ENCODE measurements at places on chromosomes 3 and 15. TPM values are rescaled to one million over a fixed set of nuclear protein-coding genes. Genes with fewer than 3 reads are reported as not detected.
A peak's percentile ranks its signal among the peaks of the same experiment; 100 is the strongest.

DNA sequence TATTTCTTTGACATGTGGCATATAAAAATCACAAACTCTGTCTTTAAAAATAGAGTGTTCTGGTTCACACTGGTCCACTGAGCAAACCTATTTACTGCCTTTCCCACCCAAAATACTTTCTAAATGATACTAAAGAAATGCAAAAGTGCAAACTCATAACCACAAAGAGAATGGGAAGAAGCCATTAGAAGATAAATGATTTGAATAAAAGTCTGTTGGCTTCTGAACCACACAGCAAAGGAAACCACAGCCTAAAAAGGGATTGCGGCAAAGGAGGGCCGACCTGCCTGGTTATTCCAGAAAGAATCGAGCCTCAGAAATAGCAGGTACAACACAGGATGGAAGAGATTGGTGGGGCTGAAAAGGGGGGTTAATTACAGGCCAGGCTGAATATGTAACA, 599.5 kb downstream of the FHIT start:
- DNase-seq: no peak

DNA sequence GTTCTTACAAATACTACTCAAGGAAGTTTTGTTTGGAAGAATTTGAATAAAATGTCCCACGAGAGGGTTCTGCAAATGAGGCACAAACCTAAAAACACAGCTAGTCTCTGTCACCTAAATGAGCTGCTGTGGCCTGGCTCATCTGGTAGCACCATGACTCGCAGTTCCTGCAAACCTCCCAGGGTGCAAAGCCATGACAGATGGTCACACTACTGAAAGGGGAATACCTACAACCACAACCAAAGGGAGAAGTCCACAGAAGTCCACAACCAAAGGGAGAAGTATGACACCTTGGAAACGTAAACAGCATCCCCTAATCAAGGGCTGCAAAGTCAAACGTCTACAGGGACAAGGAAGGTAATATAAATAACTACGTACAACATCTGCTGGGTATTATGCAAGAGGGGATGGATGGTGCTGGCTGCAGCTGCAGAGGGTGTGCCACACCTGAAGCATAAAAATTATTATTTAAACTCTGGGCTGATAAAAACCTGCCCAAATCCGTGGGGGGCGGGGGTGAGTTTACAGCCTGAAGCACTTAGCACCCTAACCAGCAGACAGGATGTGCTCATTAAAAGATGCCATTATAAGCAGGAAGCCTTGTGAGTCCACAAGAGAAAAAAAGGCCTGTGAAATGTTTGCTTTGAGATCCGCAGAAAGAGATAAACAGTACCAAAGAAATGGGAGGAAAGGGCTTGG, 184.0 kb downstream of the MAGI1 start:
- no peak for DNase-seq

DNA sequence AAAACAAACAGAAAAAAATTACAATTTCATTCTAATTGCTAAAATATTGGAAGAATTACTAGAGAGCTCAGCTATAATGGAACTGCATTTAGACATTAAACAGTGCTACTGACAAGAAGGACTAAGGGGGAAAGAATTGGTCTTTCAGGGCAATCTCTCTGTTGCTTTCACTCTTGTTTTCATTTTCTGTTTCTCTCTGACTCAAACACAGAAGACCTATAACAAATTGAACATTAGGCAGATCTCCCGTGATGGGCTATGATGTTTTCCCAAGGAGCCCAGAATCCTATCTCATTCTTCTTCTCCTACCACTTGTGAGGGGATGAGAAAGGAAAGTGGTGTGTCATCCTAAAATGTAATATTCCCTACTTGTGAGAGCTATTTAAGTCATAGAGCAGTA, 358.0 kb upstream of the TGFBR2 start:
- no peak for DNase-seq

DNA sequence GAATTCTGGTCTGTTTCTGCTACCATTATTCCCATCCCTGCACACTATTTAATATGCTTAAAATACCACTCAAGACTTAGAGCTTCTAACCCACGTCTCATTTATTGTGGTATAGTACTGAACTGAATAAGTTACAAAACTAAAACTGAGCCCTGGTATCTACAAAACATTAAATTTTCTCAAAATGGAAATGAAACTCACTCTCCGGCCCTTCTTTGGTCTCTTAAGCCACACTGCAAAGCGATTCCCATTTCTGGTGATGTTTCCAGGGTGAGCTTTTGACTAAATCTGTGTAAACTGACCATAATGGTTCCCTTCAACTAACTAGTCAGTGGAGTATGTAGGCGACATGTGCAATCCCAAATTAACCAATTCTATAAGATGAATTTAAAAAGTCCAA, 18.6 kb downstream of the KPNA4 start:
- DNase-seq: no peak

GRCh38 chr3:9250236-9250635, 790 bp upstream of the SRGAP3 start:
- DNase-seq: no peak

The ADCY5 gene
- total RNA-seq: not detected

- no peak for DNase-seq
These were observed 52.9 kb upstream of the TBL1XR1 start for GRCh38 chr3:177250151-177250550.

DNA sequence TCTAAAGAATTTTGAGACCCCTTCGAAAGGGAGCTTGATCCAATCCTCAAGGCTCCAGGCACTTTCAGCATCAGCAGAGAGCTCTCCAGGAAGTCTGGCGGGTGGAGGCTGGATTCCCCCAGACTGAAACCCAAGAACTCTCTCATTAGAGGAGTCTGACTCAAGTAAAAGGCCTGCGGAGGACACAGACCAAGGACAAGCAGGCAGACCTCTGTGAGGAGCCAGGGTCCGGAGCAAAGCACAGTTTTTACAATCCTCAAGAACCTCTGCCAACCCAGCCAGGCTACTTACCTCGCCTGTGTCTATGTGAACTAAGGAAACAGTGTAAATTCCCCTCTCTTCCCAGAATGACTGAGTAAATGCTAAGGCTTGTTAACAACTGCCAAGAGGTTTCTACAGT, 86.2 kb downstream of the FBN1 start:
- DNase-seq: no peak

- DNase-seq: no peak
These were observed 92.1 kb upstream of the PLAAT1 start for GRCh38 chr3:193148688-193149473.

DNA sequence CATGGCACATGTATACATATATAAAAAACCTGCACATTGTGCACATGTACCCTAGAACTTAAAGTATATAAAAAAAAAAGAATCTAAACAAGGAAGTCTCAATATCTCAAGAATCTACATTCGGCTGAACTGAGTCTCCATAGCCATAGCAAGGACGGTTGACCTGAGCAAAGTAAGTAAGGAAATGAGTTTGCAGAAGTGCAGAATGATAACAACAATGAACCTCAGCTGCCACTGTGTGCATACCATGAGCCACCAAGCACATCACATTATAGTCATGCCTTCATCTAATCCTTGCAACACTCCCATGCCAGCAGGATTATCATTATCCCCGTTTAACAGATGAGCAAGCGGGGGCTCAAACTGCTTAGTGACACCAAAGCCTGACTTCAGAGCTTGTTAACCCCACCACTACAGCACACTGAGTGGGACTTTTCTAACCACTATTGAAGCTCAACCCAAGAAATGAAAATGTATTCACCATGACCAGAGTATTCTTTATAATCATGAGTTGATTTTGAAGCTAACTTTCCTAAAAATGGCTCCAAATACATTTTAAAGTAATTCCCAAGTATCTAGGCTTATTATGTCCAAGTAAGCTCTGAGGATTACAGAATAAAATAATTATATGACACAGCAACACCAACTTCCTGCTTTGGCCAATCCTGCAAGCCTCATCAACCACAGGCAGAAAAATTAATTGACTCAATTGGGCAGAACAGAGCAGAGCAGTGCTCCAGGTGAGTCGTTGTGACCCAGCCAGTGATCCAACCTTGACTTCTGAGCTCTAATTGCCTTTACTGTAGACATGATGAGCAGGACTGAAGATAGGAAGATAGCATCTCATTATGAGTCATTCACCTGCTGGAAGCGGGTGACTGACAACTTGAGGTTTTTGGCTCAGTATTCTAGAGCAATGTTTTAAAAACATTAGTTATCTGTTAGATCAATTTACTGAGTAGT, 47.3 kb upstream of the IL12A start:
- DNase-seq: peak; percentile 28

The ABHD5 gene
- 15.2 TPM for total RNA-seq

GRCh38 chr3:134038071-134038491, 8.4 kb upstream of the SLCO2A1 start:
- DNase-seq: no peak

DNA sequence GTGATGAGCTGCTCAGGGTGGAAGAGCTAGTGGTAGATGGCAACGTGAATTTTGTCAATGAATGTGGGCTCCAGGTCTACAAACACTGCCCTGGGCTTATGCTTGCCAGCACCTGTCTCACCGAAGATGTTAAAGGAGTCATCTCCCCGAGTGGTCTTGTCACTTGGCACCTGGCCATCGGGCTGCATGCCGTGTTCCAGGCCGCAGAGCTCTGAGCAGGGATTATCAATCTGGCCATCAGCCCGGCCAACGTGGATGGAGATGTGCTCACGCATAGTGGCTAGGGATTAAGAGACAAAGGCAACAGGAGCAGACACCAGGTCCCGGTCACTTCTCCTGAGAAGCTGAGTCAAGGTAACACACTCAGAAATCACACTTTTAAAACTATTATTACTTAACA, 54.8 kb upstream of the ACTC1 start:
- DNase-seq: no peak

The CPN2 gene
- not detected for total RNA-seq

The AADACL2 gene
- total RNA-seq: not detected

DNA sequence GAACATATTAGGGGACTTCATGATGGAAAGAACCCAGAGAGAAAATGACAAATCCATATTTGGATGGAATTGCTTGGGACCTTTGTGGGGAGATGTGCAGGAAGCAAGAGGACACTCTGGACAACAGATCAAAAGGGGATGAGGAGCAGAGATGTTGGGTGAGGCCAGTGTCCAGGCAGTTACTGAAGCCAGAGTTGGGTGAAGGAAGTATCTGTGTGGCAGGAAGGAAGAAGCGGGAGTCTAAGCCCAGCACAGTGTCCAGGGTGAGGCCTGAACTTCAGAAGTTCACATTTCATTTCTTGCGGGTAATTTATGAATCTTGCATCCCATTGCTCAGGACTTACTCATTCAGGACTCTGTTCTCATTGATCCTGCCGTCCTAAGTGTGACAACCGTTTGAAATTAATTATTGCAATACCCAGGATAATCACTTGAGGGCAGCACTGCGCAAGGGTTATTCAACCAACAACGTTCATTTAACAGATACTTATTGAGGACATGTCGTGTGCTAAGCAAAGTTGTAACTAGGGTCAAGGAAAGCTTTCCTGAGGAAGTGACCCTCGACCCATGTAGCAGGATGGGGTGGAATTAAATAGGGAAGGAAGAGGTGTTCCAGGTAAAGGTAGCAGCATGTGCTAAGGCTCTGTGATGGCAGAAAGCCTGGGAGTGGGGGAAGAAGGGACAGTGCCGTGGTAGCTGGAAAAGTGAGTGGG, 61.3 kb upstream of the CMTM8 start:
- DNase-seq: peak; percentile 49

GRCh38 chr3:51391566-51392354, 675 bp downstream of the RBM15B start:
- DNase-seq: peak; percentile 50

GRCh38 chr3:46666453-46666845, 27.0 kb downstream of the ALS2CL start:
- no peak for DNase-seq

The ABI3BP gene
- 0.37 TPM for total RNA-seq

- no peak for DNase-seq
These were observed 5.7 kb downstream of the OSBPL11 start for GRCh38 chr3:125589547-125590122.

The PRR20G gene
- total RNA-seq: not detected

DNA sequence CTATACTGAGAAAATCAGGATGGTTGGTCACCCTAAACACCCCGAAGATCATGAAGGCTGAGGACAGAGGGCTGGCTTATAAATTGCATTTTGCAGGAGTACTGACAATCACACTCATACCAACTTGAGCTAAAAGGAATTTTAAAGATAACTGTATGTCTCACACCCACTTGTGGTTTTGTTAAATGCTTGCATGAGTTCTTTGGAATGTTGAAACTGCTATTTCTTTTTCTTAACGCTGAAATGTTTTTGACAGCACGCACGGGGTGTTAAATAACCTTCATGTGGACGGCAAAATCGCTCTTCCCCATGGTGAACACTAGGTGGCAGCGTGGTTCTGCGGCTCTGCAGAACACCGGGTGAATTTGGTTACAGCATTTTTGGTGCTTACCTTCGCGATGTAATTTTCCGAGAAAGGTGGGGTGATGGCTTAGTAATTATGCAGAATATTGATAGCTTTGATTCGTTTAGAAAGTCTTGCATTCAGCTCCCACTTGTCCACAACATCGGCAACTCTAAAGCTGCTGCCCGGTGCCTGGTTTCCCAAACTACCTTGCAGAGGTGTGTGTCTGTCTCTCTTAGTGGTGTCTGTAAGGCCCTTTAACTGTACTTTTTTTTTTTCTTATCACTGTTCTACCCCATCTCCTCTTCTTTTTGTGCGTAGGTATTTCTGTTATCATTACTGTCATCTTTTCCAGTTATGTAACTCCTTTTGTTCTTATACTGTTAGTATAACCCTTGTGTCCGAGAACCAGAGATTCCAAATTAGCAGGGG, 51.7 kb downstream of the ARNT2 start:
- DNase-seq: peak; percentile 41

The CAPN7 gene
- total RNA-seq: 31.8 TPM

GRCh38 chr3:87997966-87998365, 60.8 kb downstream of the CGGBP1 start:
- DNase-seq: no peak

DNA sequence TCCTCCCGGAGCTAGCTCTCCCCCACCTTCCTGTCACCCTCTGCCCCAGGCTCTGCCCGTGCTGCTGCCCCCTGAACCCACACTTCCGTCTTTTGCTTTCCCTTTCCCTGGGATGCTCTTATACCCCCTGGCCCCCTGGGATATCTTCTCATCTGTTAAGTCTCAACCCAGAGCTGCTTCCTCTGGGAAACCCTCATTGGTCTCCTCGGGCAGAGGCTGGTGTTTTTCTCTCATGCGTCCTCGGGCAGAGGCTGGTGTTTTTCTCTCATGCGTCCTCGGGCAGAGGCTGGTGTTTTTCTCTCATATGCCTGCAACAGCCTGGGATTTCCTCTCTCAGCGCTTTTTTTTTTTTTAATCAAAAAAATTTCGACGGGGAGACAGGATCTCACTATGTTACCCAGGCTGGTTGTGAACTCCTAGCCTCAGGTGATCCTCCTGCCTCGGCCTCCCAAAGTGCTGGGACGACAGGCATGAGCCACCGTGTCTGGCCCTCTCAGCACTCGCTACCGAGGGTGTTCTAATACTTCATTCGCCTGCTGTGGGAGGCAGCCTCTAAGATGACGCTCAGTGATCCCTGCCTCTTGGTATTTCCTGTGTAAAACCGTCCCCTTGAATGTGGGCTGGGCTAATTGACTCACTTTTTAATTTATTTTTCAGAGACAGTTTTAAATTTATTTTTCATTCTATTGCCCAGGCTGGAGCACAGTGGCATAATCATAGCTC, 62.7 kb upstream of the TFRC start:
- no peak for DNase-seq
